Activated CD4-positive, alpha-beta T cell treated with anti-CD3 and anti-CD28 coated beads, Interleukin-2, amount 50 U/mL, for 16 hours (primary cell): ENCODE measurements at places on chromosomes 11 and 22.

DNA sequence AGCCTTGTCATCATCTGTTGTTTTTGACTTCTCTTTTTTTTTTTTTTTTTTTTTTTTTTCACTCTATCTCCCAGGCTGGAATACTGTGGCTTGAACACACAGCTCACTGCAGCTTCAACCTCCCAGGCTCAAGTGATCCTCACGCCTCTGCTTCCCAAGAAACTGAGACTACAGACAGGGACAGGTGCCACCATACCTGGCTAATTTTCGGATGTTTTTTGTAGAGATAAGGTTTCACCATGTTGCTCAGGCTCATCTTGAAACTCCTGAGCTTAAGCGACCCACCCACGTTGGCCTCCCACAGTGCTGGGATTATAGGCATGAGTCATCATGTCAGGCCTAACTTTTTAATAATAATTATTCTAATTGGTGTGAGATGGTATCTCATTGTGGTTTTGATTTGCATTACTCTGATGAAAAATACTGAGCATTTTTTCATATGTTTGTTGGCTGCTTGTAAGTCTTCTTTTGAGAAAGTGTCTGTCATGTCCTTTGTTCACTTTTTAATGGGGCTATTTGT is 51.3 kb upstream of the OR9G4 start:
- no peak for DNase-seq

DNA sequence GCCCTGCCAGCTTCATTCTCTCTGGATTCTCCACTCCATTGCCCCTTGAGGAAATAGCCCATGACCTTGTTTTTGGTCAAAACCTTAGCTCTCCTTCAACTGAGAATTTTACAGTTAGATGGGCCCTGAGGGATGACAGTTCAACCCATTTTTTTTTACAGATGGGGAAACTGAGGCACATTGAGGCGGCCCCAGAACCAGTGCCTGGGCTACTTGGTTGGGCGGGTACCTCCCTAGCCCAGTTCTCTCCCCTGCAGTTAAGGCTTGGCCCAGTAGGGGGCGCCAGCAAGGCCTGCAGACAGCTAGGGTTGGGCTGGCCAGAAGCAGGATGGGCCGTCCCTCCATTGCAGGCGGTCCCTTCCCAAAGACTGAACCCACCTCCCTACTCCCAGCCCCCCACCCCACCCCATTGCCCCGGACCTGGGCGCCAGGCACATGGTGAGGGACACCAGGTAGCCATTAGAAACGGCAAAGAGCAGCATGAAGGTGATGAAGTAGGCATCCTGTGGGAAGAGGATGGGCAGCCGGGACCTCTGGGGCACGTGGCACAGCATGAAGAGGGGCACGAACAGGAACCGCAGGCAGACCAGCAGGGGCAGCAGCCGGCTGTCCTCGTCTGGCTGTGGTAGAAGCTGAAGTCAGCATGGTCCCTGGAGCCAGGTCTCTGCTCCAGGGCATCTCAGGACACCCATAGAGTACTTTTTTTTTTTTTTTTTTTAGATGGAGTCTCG is 7.6 kb downstream of the SLC29A2 start:
- peak; percentile 76 for DNase-seq

DNA sequence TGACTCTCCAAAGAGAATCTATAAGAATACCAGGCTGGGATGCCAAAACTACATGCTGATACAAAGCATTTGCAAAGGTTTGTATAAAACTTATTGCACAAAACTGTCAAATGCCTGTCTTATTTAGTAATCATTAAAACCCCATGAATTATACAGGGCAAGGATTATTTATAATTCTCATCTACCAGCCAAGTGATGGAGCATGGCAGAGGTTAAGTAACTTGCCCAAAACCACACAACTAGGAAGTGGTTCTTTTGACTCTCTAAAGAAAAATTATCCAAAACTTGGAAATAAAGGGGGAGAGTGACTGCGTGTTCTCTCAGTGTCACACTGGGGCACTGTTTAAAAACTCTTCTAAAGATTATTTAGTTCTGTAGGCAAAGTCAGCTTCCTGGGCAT is 17.4 kb upstream of the CLMP start:
- DNase-seq: no peak

- DNase-seq: no peak
These were observed 164.3 kb downstream of the GUCY1A2 start for GRCh38 chr11:106853850-106854401.

DNA sequence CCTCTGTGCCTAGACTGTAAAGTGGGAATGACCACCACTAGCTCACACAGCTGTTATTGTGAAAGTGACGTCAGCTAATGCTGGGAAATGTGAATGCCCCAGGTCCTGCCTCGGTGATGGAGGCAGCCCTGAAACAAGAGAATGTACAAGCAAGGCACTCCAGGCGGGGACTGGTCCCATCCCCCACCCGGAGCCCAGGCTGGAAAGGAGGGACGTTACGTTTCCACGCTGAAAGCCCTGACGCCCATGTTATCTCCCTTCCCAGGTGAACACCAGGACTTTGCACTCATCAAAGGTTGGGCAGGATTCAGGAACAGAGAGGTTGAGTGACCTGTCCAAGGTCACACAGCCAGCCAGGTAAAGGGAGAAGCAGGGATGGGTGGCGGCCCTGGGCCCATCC is 784 bp downstream of the SULT4A1 start:
- DNase-seq: no peak

DNA sequence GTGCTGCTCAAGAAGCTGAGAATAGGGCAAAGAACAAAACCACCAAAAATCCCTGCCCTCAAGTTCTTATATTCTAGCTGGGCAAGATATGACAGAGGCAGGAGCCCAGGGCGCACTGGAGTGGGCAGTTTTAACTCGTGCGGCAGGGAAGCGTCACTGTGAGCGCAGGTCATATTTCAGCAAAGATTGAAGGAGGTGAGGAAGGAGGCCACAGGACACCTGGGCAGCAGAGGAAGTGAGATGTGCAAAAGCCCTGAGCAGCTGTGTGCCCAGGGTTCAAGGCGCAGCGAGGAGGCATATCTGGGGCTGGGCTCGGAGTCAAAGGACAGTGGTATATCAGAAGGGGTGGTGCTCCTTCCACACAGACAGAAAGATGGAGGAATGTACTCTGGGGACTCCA is 13.5 kb downstream of the KCNC1 start:
- DNase-seq: no peak

- peak; percentile 28 for DNase-seq
These were observed 23.7 kb downstream of the NCF4 start for GRCh38 chr22:36884349-36885158.

GRCh38 chr11:102405501-102405900 is 47.1 kb downstream of the TMEM123 start:
- no peak for DNase-seq

DNA sequence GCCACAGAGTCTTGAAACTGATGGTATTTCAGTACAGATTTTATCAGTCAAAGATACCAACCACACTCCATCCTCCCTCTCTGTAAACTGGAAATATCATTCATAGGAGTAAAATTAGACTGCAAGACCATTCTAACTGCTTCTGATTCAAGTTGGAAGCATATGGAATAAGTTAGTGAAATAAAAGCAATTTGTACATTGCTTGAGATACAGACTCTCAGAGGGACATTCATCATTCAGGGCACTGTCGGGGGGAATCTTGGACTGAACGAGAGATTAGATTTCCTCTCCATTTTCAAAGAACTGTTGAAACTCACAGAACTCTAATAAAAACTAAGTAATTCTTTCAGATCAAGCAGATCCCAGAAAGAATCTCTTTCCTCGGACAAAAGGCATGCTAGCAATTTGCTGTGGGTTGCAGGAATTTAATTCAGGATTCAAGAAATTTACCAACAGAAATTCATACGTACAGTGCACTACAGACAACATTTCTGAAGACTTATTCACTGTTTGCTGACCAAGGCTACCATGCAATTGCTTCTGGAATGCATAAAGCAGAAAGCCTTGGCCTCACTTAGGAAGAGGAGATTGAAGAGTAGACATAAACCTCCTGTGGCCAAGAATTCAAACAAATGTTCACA is 34.1 kb downstream of the PAMR1 start:
- DNase-seq: no peak

DNA sequence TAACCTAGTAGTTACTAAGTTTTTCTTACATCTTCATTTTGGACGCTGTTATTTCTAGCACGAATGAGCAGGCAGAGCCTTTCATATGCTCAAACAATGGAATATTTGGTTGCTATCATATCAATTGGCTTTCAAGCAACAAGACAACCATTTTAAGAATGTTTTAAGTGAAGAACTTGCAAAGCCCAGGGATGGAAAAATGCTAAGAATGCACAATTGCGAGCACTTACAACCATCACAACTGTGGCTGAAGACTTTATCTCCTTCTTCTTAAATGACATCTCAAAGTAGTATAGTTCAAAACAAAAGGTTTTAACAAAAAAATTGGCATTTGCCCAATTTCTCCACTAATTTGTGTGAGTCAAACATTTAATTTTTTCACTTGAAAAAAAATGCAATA is 8.3 kb upstream of the MMP1 start:
- DNase-seq: no peak

DNA sequence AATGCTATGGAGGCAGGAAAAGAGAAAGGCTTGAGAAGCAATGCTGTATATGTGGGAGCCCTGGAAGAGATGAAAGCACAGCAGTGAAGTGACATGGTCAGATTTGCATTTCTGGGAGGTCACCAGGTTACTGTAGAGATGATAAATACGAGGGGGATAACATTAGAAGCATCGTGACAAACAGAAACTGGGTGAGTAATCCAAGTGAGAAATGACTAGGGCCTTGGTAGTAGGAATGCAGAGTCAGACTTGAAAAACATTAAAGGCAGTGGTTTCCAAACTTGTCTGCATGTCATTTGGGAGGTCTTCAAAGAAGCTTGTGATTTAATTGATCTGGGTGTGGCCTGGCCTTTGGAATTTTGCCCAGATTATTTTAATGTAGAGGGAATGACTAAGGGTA is 43.9 kb downstream of the CCDC34 start:
- DNase-seq: peak; percentile 80

DNA sequence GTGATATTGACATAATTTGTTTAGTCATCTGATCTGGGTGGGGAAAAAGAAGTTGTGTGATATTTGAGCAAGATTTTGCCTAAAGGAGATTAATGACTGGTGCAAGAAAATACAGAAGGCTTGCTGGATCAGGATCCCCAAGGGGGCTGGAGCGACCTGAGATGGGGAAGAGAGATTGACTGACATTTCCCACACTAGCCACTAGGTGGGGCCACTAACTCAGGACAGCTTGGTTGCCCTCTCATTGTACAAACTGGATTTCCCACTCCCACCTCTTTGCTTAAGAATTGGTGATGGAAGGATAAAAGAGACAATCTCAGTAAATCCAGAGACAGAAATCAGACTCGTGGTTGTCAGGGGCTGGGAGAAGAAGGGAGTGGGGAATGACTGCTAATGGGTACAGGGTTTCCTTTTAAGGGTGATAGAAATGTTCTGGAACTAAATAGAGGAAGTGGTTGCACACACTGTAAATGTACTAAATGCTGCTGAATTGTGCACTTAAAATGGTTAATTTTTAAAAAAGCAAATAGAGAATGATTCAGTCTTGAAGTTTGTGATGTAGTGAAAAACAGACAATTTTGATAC is 50.7 kb downstream of the CTTN start:
- no peak for DNase-seq

- no peak for DNase-seq
These were observed 23.6 kb downstream of the DCPS start for GRCh38 chr11:126327281-126328000.

GRCh38 chr11:13667245-13667644 is 1.2 kb upstream of the FAR1 start:
- no peak for DNase-seq
